ENCODE measurements at places on chromosomes 7 and 10.

DNA sequence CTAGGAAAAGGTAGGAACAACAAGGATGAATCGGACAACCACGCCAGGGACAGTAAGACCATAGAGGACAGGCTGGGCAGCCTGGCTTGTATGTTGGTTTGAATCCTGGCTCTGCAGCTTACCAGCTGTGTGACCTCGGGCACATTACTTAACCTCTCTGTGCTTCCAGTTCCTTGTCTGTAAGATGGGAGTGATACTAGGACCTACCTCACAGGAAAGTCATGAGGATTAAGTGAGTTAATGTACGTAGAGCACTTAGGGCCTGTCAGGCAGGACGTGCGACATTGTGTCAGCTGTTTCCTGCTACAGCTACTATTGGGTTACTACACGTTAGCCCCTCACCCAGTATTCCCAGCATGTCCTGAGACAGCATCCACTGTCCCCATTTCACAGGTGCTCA lies 32.1 kb downstream of the PLAC9 start:
- H3K4me1 ChIP-seq = peaks cover 47% of the 10 kb centered on the region
- H3K36me3 ChIP-seq = peaks cover 53% of the 10 kb centered on the region
- no peaks in the 10 kb centered on the region for H3K27me3 ChIP-seq
- no peak overlapping the region for H3K4me3 ChIP-seq
- no peak for DNase-seq

DNA sequence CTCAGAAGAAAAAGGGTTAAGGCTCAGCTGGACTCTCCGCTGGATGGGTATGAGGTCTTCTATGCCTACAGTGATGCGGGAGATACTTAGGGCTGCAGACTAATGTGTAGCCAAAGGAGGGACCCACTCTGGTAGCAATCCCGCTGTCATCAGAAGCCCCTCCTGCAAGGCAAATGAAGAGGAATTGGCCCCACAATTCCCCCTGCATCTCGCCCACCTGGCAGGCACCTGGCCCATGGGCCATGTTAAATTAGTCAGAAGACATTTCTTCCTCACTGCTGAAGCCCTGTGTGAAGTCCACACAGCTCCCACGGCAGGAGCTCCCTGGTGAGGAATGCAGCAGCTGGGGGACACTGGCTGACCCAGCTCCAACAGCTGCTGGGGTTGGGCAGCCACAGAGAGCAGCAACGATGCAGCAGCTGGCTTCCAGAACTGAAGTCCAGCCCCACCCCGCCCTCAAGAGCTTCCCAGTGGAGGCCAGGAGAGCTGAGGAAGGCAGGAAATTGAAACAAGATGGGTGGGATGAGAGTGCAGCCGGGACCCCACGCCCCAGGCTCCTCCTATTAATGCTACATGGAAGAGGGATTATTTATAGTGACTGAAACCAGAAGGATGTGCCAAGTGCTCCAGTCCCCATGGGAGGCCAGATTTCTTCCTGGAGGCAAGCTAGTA lies 5.5 kb downstream of the VSTM4 start:
- no peak for DNase-seq
- no peak overlapping the region for H3K27ac ChIP-seq
- H3K27me3 ChIP-seq = peaks cover 14% of the 10 kb centered on the region
- no peaks in the 10 kb centered on the region for H3K36me3 ChIP-seq
- H3K4me3 ChIP-seq = no peak overlapping the region

DNA sequence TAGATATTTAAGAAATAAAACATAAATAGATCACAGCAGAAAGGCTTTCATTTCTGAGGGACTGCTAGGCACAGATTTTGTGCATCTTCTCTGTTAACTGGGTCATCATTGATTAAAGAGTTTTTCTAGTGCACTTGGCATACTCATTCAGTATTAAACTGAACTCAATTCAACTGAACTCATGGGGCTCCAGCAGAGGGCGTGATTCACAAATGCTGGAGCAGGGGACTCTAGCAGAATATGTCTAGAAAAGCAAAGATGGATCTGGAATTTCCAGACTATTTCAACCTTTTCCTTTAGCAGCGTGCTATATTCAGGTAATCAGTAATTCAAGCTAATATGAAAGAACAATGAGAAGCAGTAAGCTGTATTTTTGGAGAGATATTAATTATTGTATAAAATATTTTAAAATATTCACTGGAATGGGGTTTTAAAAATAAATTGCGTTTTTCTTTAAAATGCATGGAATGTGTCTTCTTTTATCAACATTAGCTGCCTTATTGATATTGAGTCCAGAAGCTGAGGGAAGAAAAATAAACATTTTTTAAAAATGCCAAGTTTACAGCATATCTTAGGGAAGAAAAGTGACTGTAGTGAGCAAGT lies 296.8 kb upstream of the CACNA2D1 start:
- H3K36me3 ChIP-seq = no peaks in the 10 kb centered on the region
- H3K27ac ChIP-seq = no peak overlapping the region

DNA sequence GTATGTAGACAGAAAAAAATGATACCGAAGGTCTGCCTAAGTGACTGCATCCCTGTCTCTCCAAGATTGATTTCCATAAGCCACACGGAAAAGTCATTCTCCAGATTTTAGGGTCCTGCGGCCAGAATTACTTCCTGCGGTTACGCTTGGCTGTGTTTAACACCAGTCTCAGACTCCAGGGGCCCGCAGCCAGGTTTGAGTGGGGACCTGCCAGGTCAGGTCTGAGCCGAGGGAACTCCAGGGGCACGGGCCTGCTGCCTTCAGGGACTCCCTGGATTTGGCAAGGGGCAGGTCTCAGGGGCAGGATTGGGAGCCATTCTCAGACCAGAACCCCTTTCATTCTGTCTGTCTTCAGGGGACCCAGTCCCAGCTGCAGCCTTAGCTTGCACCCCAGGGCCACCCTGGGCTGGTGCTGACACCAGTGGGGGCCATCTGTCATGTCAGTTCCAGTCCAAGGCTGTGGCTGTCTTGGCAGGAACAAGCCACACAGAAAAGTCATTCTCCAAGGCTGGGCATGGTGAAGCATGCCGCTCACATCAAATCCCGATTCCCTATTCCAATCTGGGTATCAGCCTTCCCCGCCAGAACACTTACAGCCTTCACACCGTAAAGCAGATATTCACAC lies 39.0 kb downstream of the TMEM120A start:
- peaks cover 13% of the 10 kb centered on the region for H3K36me3 ChIP-seq
- H3K27me3 ChIP-seq = no peaks in the 10 kb centered on the region
- H3K27ac ChIP-seq = no peak overlapping the region
- no peak overlapping the region for H3K4me3 ChIP-seq
- peaks cover 10% of the 10 kb centered on the region for H3K4me1 ChIP-seq
- DNase-seq = no peak

GRCh38 chr7:130868139-130868538 lies 134.1 kb upstream of the KLF14 start:
- no peak for DNase-seq
- H3K4me3 ChIP-seq = no peak overlapping the region
- no peak overlapping the region for H3K27ac ChIP-seq
- H3K27me3 ChIP-seq = no peaks in the 10 kb centered on the region
- H3K4me1 ChIP-seq = no peaks in the 10 kb centered on the region
- H3K36me3 ChIP-seq = peaks cover 33% of the 10 kb centered on the region

DNA sequence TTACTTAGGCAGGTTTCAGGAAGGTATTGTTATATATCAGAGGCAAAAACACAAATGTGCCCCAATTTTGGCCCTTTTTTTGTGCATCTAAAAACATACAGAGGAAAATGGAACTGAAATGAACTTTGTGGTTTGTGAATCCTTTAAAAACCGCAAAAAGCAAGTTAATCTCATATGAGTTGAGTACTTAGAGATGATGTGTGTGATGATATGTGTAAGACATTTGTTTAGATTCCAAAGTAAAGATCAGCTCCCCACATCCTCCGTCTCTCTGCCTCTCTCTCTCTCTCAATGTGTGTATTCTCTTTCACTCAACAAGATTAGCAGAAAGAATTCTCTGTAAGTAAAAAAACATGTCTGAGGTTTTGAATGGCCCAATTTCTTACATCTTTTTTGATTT lies 201.9 kb downstream of the MALRD1 start:
- no peak overlapping the region for H3K27ac ChIP-seq
- no peak overlapping the region for H3K4me3 ChIP-seq
- no peaks in the 10 kb centered on the region for H3K4me1 ChIP-seq
- no peak for DNase-seq
- H3K36me3 ChIP-seq = no peaks in the 10 kb centered on the region

GRCh38 chr7:4103352-4104091 lies 578.6 kb upstream of the FOXK1 start:
- H3K36me3 ChIP-seq = peaks cover 1% of the 10 kb centered on the region
- H3K27ac ChIP-seq = peak overlapping the region; percentile 50
- no peak for DNase-seq

DNA sequence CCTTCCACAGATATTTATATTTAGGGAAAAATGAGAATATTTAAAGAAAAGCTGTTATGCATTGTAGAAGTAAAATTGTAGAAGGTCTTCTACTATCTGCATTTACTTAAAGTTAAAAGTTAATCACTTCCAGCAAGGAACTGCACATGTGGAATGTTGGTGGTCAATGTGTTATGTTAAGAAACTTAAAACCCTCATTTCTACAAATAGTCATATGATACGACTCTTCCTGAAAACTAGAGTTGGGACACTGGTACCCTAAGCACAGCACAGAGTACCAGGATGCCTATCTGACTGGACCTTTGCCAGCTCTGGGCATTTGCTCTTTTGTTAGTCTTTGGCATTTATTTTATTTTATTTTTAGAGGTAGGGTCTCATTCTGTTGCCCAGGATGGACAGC lies 524.2 kb upstream of the GALNT17 start:
- no peak overlapping the region for H3K27ac ChIP-seq
- H3K4me1 ChIP-seq = peaks cover 14% of the 10 kb centered on the region
- no peak overlapping the region for H3K4me3 ChIP-seq
- no peak for DNase-seq
- H3K27me3 ChIP-seq = no peaks in the 10 kb centered on the region

- no peaks in the 10 kb centered on the region for H3K27me3 ChIP-seq
- peaks cover 20% of the 10 kb centered on the region for H3K4me1 ChIP-seq
- no peak overlapping the region for H3K4me3 ChIP-seq
- H3K36me3 ChIP-seq = peaks cover 5% of the 10 kb centered on the region
Measured at GRCh38 chr10:126939706-126940105, 34.5 kb downstream of the DOCK1 start.

GRCh38 chr10:96846395-96846794 lies 14.3 kb downstream of the LCOR start:
- H3K4me3 ChIP-seq = no peak overlapping the region
- no peaks in the 10 kb centered on the region for H3K36me3 ChIP-seq
- H3K27ac ChIP-seq = no peak overlapping the region
- H3K4me1 ChIP-seq = peaks cover 58% of the 10 kb centered on the region

GRCh38 chr7:75867390-75867717 lies 11.5 kb upstream of the RHBDD2 start:
- H3K27me3 ChIP-seq = peaks cover 11% of the 10 kb centered on the region
- no peaks in the 10 kb centered on the region for H3K36me3 ChIP-seq
- H3K4me3 ChIP-seq = no peak overlapping the region
- DNase-seq = no peak
- peaks cover 5% of the 10 kb centered on the region for H3K4me1 ChIP-seq

DNA sequence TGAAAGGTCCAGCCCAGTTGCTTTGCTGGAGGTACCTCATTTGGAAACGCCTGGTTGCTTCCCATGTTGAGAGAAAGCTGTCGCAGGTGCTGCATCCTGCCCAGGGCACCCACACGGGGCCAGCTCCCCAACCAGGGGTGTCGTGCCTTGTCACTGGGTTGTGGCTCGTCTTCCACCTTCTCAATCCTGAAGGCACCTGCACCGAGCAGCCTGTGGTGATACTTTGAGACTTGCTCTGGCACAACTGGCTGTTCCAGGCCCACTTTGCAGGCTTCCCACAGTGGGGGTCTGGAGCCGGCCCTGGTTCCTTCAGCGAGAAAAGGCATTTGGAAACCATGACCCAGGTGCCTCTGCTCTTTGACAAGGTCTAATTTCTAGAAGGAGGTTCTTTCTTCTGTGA lies 197.3 kb upstream of the PPP2R2D start:
- H3K27ac ChIP-seq = no peak overlapping the region
- no peaks in the 10 kb centered on the region for H3K36me3 ChIP-seq
- H3K4me1 ChIP-seq = no peaks in the 10 kb centered on the region

DNA sequence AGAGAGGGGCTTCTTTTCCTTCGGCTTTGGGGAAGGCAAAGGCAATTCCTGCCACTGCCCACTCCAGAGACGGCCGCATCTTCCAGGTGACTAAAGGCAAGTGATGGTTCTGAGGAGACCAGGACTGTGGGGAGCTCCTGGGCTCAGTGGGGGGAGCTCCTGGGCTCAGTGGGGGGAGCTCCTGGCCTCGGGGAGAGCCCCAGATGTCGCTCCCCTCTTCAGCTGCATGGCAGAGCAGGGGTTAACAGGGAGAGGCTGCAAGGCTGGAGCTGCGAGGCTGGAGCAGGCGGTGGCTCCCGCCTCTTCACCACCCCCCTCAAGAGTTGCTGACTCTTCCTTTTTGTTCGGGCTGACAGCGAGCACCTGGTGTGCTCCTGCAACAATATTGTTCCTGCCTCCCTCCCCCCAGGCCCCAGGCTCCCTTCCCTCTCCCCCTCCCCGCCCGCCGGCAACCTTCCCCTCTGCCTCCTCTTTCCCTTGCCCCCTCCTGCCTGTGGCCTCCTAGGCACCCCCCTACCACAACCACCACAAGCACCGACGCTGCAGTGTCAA lies 56.3 kb upstream of the LBX1 start:
- no peak overlapping the region for H3K4me3 ChIP-seq
- peaks cover 6% of the 10 kb centered on the region for H3K4me1 ChIP-seq
- peaks cover 75% of the 10 kb centered on the region for H3K27me3 ChIP-seq
- H3K27ac ChIP-seq = no peak overlapping the region

GRCh38 chr10:7027913-7028808 lies 382.7 kb downstream of the SFMBT2 start:
- no peak overlapping the region for H3K27ac ChIP-seq
- H3K4me3 ChIP-seq = no peak overlapping the region
- no peak for DNase-seq

- no peak overlapping the region for H3K4me3 ChIP-seq
- DNase-seq = no peak
- H3K36me3 ChIP-seq = no peaks in the 10 kb centered on the region
- H3K27ac ChIP-seq = no peak overlapping the region
- H3K4me1 ChIP-seq = peaks cover 10% of the 10 kb centered on the region
- H3K27me3 ChIP-seq = peaks cover 30% of the 10 kb centered on the region
Measured at GRCh38 chr7:1407892-1408291, 51.4 kb downstream of the MICALL2 start.

DNA sequence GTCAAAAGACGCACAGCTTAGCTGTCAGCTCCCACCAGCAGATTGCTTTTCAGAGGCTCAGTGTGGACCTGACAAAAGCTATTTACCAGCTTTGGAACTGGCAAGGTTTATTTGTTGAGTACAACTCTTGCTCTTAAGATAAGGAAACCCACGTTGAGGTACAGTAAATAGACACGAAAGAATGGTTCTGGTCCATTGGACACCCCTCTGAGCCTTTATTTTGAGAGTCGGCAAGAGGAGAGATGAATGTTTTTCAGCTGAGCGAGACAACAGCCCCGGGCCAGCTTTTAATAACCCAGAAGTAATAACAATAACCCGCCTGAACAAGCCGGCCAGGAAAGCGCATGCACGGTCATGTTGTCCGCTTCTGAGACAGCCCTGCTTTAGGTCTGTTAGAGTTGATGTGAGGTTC lies 49.0 kb downstream of the WNT2 start:
- H3K36me3 ChIP-seq = peaks cover 2% of the 10 kb centered on the region
- no peak overlapping the region for H3K27ac ChIP-seq
- H3K4me1 ChIP-seq = peaks cover 28% of the 10 kb centered on the region
- no peak overlapping the region for H3K4me3 ChIP-seq
- H3K27me3 ChIP-seq = no peaks in the 10 kb centered on the region

- peak overlapping the region; percentile 82 for H3K4me3 ChIP-seq
- peaks cover 38% of the 10 kb centered on the region for H3K27me3 ChIP-seq
- no peak overlapping the region for H3K27ac ChIP-seq
- no peaks in the 10 kb centered on the region for H3K36me3 ChIP-seq
- DNase-seq = no peak
Measured at GRCh38 chr7:33904681-33905388, 504 bp upstream of the BMPER start.
